ENCODE measurements at places on chromosomes 2 and 18. TPM values are rescaled to one million over a fixed set of nuclear protein-coding genes. Genes with fewer than 3 reads are reported as not detected.

DNA sequence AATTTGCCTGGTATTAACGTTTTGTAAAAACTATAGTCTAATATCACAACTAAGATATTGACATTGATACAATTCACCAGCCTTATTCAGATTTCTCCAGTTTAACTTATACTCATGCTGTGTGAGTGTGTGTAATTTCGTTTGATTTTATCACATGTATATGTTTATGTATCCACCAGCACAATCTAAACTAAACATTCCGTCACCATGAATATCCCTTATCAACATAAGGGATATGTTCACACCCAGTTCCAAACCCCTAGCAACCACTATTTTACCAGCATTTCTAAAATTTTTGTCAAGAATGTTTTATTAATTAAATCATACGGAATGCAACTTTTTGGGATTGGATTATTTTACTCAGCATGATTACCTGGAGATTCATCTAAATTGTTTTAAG, 450.3 kb downstream of the FBXO15 start:
- no peak for DNase-seq

DNA sequence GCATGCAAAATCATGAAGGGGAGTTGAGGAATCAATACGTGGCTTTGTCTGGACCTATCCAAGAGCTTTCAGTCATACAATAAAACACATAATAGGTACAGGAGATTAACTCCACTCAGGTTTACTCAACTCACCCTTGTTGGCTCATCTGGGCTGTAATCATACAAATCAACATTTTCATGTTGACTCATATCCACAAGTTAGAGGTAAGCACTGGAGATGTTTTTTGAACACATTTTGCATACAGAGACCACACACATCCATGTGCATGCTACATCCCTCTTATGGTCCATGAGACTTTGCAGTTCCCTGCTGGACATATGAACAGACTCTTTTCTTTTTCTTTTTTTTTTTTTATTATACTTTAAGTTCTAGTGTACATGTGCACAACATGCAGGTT, 336.9 kb upstream of the PIK3C3 start:
- no peak for DNase-seq

- DNase-seq: no peak
Measured at GRCh38 chr2:10717628-10718027, 3.8 kb upstream of the ATP6V1C2 start.

- DNase-seq: no peak
Measured at GRCh38 chr2:144516411-144516980, 3.4 kb downstream of the ZEB2 start.

DNA sequence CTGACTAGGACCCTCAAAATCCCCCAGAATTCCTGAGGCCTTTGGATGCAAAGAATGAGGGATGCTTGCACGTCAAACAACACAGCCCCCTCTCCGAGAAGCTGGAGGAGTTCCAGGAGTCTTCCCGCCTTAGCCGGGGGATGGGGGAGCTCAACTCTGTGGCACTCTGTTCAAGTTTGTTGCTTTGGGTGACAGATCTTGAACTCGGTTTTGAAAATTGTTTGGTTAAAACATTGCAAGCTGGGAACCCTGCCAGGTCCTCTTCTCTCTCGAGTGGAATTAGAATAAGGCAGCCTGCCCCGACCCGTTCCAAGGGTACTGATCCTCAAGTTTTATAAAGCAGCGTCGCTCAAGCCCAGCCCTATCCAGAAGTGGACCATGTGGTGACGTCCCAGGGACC, 244.1 kb downstream of the LOXHD1 start:
- DNase-seq: no peak

DNA sequence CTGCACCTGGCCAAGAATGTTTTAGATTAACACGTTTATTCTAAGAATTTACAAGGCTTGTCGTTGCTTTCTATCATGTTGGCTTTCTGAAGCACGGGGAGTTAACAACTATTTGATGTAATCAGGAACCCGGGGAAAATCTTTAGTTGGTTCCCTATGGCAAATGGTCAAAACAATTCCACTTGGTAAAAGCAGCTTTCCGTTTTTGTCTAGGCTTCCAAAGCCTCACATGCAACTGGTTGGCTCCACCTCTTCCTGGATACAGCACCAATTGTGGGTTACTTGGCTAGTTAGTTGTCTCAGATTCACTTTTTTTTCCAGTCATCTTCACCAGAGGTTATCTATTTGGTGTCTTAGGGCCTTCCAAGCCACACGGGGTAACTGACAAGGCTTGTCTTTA, 2.8 kb downstream of the COLEC12 start:
- no peak for DNase-seq

- no peak for DNase-seq
Measured at GRCh38 chr2:118496870-118497611, 350.4 kb downstream of the EN1 start.

GRCh38 chr2:209160800-209161588, 262.9 kb upstream of the MAP2 start:
- DNase-seq: no peak

GRCh38 chr18:9694174-9694573, 13.9 kb upstream of the RAB31 start:
- no peak for DNase-seq

GRCh38 chr2:16321872-16322271, 343.8 kb downstream of the CYRIA start:
- DNase-seq: no peak

GRCh38 chr2:32627441-32627813, 423 bp upstream of the TTC27 start:
- DNase-seq: peak; percentile 42

SLC8A1 gene
- 2.6 TPM for total RNA-seq

DOK6 gene
- total RNA-seq: not detected
